ENCODE measurements at places on chromosomes 3 and 15. TPM values are rescaled to one million over a fixed set of nuclear protein-coding genes. Genes with fewer than 3 reads are reported as not detected.

- no peak for DNase-seq
These were observed 187.3 kb downstream of the RBMS3 start for GRCh38 chr3:29468187-29468586.

- no peak for DNase-seq
These were observed 2.6 kb downstream of the SPTBN5 start for GRCh38 chr15:41891226-41891625.

GOLGA8G gene
- total RNA-seq = not detected

- no peak for DNase-seq
These were observed 31.0 kb downstream of the P3H2 start for GRCh38 chr3:190089711-190090110.

GRCh38 chr3:15286022-15286421 is 46.4 kb downstream of the SH3BP5 start:
- DNase-seq = no peak

C3orf85 gene
- total RNA-seq = not detected

DNA sequence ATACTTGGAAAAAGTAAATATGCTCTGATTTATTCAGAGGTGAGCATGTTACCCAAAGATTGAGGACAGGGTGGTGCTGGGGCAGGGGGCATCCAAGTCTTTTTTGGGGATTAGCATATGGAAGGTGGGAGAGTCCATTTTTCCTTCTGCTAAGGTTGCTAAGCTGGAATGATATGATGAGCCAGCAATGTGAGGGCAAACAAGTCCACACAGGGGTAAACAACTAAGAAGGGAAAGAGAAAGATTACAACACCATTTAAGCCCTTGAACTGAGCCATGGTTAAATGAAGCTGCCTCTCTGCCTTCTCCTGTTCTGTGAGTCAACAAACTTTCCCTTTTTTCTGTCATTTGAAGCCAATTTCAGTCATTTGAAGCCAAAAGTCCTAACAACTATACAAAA is 89.0 kb downstream of the RPL22L1 start:
- DNase-seq = no peak

CEP97 gene
- 6.2 TPM for total RNA-seq

GRM2 gene
- 0.08 TPM for total RNA-seq

KCNMB2 gene
- 2.6 TPM for total RNA-seq

ZNF385D gene
- total RNA-seq = 2.2 TPM

DNA sequence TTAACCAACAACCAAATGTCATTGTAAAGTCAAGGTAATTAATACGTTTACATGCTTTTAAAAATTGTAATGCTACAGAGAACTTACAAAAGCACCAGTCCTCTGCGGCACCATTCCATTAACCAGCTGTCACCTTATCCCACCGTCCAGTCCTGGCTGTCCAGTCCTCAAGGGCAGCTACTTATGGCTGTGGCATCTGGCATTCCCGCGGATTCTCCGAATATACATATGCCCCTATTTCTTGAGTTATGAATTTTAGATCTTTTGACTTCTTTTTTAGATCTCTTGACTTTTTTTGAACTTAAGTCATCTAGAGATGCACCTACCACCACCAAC is 382 bp upstream of the POMGNT2 start:
- no peak for DNase-seq

DNA sequence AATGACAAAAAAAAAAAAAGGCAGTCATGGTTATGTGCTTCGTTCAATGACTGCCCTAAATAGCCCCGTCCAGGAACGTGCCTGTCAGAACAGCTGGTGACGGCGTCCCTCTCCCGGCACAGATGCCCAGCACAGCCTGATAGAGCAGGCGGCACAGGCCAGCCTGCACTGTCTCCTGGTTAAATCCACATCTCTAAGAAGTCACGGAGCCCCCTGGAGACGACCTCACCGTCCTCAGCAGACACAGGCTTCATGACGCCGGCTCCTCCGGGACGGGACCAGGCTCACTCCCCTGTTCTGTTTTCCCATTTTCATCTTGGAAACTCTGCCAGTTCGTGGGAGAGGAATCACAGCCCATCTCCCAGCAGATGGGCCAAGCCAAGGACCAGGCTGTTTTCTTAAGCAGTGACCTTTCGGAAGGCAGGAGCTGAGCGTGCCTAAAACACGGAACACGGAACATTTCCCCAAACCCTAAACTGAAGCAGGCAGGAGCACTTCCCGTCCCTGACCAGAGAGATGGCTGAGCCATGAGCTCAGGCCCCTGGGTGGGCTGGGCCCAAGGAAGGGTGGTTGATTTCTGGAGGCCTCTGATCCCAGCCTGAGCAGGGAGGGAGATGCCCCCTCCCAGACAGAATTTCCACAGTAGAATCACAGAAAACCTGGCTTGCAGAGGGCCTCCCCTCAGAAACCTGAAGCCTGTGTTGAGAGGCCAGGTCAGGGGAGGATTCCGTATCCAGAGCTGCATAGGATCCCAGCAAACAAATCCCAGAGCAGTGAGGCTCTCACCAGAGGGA is 35.9 kb downstream of the ADCY5 start:
- peak; percentile 66 for DNase-seq

DNA sequence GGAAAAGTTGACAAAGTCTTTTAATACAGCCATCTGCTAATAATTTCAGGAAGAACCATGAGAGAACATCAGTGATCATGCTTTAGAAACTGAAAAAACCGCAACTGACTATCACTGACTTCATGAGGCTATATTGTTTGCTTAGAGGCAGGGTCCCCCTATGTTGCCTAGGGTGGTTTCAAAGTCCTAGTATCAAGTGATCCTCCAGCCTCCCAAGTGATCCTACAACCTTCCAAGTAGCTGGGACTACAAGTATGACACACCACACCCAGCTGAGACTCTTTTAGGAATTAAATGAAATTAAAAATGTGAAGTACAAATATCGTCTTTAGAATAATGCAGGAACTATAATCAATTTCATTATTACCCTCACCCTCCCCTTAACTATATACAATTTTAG is 58.3 kb upstream of the CSPG5 start:
- no peak for DNase-seq

GRCh38 chr3:134034005-134034785 is 4.5 kb upstream of the SLCO2A1 start:
- no peak for DNase-seq

- DNase-seq = no peak
These were observed 508.7 kb downstream of the SOX2 start for GRCh38 chr3:182220471-182220870.

C3orf49 gene
- total RNA-seq = not detected

PPP1R14D gene
- total RNA-seq = not detected

- no peak for DNase-seq
These were observed 13.4 kb downstream of the APOD start for GRCh38 chr3:195570344-195570743.

CNTN3 gene
- total RNA-seq = 2.2 TPM

DNA sequence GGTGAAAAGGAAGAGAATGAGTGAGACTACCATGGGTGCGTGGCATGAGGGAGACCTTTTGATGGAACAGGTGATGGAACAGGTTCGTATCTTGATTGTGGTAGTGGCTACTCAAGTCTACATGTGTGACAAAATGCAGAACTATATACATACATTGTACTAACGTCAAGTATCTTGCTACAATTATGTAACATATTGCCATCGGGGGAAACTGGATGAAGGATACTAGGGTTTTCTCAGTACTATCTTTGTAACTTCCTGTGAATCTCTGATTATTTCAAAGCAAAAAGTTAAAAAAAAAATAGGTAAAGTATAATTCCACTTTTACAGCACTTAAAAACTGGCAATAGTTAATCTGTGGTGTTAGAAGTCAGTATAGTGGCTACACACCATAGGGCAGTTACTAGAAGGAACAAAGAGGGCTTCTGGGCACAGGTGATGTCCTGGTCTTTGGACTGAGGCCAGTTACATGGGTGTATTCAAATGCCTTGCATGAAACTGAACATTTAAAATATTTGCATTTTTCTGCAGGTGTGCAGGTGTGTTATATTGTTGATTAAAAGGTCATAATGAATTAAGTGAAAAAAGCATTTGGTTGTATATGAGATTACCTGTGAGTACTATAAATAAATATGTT is 61.4 kb downstream of the LRRK1 start:
- no peak for DNase-seq

DNA sequence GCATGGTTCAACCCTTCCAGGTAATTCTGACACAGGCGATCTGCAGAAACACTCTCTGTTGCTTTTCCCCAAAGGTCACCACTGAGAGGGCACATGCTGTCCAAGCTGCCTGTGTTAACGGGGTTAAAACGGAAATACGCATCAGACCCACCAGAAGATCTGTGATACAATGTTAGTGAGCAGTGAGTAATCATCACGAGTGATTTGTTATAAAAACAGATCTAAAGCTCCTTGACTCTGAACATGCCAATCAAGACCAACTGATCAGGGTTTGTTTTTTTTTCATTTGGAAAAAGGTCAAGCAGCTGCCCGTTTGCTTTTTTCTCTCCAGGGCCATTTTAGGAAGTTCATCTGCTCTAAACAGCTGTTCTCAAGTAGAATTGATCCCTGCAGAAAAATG is 43.2 kb downstream of the FGF12 start:
- DNase-seq = no peak

DNA sequence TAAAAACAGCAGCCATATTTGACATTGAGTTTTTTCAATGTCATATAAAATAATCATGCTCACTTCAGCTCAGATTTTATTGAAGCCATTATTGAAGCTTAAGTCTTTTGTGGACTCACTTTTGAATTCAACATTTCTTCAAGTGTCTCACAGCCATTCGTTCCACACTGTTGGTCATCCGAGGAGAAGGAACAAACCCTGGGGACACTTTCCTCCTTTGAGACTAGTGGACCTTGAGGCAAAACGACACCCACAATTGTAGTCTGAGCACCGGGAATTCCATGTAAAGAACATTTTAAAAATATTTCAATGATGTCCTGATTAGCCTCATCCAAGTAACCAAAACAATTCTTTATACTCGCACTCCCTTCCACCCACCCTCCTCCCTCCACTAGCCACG is 174.7 kb downstream of the CD47 start:
- DNase-seq = no peak
